ENCODE measurements at places on chromosomes 7 and 10. TPM values are rescaled to one million over a fixed set of nuclear protein-coding genes. Genes with fewer than 3 reads are reported as not detected.

- H3K4me3 ChIP-seq: no peak overlapping the region
- DNase-seq: peak; percentile 66
- H3K27me3 ChIP-seq: no peaks in the 10 kb centered on the region
- no peaks in the 10 kb centered on the region for H3K36me3 ChIP-seq
- H3K4me1 ChIP-seq: peaks cover 85% of the 10 kb centered on the region
These were observed 50.4 kb downstream of the CCNY start for GRCh38 chr10:35386594-35387174.

DNA sequence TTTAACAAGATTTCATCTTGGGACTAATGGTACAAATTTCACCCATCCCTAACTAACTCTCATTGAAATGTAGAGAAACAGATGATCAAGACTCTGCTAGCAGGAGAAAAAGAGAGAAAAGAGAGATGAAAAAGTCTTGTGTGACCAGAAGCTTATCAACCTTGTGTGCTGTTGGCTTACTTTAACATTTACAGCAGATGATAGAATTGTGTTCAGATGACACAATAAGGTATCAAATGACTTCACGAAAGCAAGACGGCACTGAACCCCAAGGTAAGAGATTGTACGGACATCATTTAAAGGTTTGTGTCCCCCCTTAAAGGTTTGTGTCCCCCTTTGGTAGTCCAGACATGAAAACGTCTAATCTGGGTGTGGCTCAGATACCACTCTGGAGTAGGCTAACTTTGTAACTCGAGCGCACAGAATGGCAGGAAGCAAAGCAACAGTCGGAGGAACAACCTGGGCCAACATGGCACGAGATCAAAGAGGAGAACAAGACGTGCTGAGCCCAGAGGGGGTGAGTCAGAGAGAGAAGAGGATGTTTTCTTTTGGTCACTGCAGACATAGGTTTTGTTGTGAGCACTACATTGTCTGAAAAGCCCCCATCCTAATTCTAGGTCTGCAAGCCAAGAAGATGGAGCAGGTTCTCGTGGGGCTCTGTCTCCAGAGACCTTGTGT is 10.4 kb upstream of the LMBR1 start:
- no peaks in the 10 kb centered on the region for H3K36me3 ChIP-seq
- H3K27ac ChIP-seq: peak overlapping the region; percentile 75
- DNase-seq: peak; percentile 73
- H3K27me3 ChIP-seq: no peaks in the 10 kb centered on the region

DNA sequence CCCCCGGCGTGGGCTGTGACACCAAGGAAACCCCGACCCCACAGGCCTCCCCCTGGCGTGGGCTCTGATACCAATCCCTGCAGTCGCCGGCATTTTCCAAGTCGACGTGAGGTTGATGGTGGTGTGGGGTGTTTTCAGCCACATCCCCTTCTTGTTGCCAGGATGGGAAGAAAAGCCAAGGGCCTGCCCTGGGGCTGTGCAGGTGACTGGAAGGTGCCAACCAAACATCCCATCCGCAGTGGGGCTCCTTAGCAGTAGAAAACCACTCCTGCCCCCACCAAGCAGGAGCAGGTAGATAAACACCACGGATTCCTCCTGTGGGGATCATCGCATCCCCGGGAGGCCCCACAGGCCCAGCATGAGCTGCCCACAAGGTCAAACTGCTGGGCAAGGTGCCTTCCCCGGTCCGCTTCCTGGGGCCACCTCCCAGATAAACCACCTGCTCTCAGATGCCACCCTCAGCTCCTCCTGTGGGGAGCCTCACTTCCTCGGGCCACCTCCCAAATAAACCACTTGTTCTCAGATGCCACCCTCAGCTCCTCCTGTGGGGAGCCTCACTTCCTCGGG is 88.5 kb upstream of the DIP2C start:
- H3K27ac ChIP-seq: no peak overlapping the region
- H3K36me3 ChIP-seq: no peaks in the 10 kb centered on the region
- no peaks in the 10 kb centered on the region for H3K4me1 ChIP-seq
- no peak for DNase-seq
- no peaks in the 10 kb centered on the region for H3K27me3 ChIP-seq

DNA sequence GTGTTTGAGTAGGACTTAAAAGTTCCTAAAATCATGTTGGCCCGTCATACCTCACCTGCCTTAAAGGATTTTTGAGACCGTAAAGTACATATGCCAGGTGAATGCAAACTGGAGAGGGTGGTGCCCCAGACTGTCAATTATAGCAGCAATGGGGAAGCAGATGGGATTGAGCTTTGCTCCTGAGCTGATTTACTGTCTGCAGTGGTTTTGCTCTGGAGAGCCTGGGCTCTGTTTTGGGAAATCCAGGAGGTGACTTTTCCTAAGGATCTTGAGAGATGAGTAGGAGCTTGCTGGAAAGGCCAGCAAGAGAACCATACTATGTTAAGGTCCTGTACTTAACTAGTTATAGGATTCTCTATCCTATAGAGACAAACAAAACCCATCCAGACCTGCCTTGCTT is 43.0 kb downstream of the COL13A1 start:
- H3K4me3 ChIP-seq: no peak overlapping the region
- H3K36me3 ChIP-seq: no peaks in the 10 kb centered on the region
- no peak for DNase-seq
- H3K27ac ChIP-seq: no peak overlapping the region

DNA sequence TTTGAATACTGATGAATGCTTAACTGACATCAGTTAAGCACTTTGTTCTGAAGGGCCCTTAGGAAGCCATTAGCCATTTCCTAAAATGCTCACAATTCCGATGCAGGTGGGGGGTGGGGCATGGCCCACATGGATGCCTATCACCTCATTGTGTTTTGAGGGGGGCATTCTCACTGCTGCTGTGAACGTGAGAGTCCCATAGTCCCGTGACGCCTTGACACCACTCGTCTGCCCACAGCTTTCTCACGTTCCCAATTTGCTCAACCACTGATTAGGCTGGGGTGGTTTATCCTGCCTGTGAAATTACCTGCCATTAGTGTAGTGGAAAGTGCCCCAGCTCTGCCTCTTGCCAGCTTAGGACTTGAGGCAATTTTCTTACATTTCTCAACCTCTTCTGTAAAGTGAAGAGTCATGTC is 31.9 kb downstream of the DUSP5 start:
- no peak overlapping the region for H3K4me3 ChIP-seq
- H3K4me1 ChIP-seq: no peaks in the 10 kb centered on the region
- no peak for DNase-seq
- H3K36me3 ChIP-seq: no peaks in the 10 kb centered on the region

GRCh38 chr10:26555719-26556368 is 117.7 kb downstream of the APBB1IP start:
- H3K27ac ChIP-seq: no peak overlapping the region
- peak; percentile 35 for DNase-seq
- H3K4me1 ChIP-seq: no peaks in the 10 kb centered on the region
- no peaks in the 10 kb centered on the region for H3K36me3 ChIP-seq

DNA sequence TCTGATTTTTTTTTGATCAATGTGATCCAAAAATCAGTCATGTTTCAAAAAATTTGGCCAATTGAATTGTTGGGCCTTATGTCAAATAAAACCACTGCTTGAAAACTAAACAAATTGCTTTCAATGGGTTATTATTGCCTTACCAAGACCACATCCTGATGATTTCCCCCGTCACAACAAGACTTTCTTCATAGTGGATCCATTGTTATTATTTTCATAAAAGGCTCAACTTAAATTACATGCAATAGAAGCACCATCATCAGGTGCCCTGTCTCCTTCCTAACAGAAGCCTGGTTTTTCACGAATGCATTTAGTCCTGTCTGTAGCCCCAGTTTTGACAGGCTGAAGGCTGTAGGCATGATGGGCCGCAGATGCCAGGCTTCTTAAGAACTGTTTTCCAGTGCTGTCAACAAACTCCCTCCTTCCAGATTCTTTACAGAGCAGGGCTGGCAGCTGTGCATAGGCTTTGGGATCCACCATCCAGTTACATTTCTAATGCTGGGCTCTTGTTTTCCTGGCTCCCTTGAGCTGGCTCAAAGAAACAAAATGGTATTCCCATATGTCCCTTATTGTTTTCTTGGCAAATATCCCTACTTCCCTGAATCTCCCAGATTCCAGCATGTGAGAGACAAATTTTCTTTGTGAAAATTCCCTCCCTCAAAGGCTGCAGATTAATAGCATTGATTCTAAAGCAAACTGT is 302.0 kb downstream of the TWIST1 start:
- no peak overlapping the region for H3K4me3 ChIP-seq
- no peak for DNase-seq
- H3K36me3 ChIP-seq: no peaks in the 10 kb centered on the region
- no peak overlapping the region for H3K27ac ChIP-seq
- H3K27me3 ChIP-seq: no peaks in the 10 kb centered on the region

GRCh38 chr7:21084286-21084685 is 297.6 kb upstream of the SP8 start:
- H3K36me3 ChIP-seq: no peaks in the 10 kb centered on the region
- no peak for DNase-seq
- H3K27me3 ChIP-seq: no peaks in the 10 kb centered on the region
- no peak overlapping the region for H3K27ac ChIP-seq

DNA sequence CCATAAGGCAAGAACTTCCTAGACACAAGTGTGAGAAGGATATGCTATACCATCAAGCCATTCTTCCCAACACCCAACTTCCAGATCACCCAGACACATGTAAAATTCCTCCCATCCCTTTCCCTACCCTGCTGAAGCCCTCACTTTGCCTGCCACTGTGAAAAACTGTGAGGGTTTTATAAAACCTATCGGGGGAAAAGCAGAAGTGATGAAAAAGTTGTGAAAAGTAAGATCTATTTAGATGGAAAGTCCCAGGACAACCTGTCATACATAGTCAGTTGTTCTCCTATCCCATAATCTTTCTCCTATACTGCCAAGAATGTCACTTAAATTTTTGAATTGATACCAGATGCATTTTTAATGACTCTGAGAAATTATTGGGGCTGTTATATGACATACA is 39.0 kb upstream of the PPP3CB start:
- peaks cover 5% of the 10 kb centered on the region for H3K36me3 ChIP-seq
- no peak overlapping the region for H3K4me3 ChIP-seq
- H3K27ac ChIP-seq: no peak overlapping the region
- no peaks in the 10 kb centered on the region for H3K4me1 ChIP-seq
- DNase-seq: no peak

DNA sequence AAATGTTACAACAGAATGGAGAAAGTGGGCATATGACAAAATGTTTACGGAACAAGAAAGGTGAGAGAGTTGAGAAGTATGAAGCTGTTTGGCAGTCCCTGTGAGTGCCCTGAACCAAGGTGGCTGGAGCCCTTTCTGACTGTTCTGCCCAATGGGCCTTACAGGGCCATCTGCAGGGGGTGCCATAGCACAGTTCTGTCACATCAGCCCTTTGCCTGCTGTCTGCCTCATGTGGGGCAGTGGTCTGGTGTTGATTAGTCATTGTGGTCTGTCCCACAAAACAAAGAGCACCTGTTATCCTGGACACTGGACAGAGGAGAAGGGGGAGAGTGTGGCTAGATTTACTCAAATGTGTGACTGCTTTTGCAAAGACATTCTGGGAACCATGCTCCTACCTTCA is 51.5 kb upstream of the OSBPL3 start:
- no peak overlapping the region for H3K27ac ChIP-seq
- no peaks in the 10 kb centered on the region for H3K27me3 ChIP-seq
- H3K4me3 ChIP-seq: no peak overlapping the region
- no peaks in the 10 kb centered on the region for H3K36me3 ChIP-seq
- DNase-seq: no peak

- no peak overlapping the region for H3K27ac ChIP-seq
- H3K4me3 ChIP-seq: no peak overlapping the region
- H3K4me1 ChIP-seq: peaks cover 17% of the 10 kb centered on the region
- H3K36me3 ChIP-seq: no peaks in the 10 kb centered on the region
These were observed 58.3 kb upstream of the FAM20C start for GRCh38 chr7:134029-134428.

GRCh38 chr7:27133409-27134231 is 3.1 kb upstream of the HOXA4 start:
- peaks cover 93% of the 10 kb centered on the region for H3K27me3 ChIP-seq
- DNase-seq: no peak
- peaks cover 16% of the 10 kb centered on the region for H3K4me1 ChIP-seq
- H3K4me3 ChIP-seq: no peak overlapping the region

DNA sequence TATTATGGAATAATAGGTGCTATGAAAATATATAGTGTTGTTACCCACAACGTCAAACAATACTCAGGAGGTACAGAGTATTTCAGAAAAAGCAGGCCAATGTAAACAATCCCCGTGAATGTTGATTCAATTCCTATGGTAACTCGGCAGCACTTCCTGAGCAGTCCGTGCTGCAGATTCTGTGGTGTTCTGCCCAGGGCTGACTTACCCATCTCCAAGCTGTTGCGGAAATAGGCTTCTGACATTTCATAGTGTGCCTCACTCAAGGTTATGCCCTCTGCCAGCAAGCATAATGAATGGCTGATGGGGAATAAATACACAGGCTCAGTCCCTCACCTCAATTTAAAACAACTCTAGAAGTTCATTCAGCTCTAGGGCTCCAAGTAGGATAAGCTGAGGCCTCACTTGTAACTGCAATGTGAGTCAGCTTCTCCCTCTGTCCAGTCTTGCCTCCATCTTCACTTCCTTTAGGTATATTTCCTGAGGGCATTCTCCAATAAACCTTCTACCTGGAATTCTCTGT is 177.6 kb downstream of the GNAI1 start:
- H3K4me1 ChIP-seq: no peaks in the 10 kb centered on the region
- no peak overlapping the region for H3K4me3 ChIP-seq
- no peak overlapping the region for H3K27ac ChIP-seq
- no peak for DNase-seq
- H3K27me3 ChIP-seq: no peaks in the 10 kb centered on the region
- no peaks in the 10 kb centered on the region for H3K36me3 ChIP-seq

DNA sequence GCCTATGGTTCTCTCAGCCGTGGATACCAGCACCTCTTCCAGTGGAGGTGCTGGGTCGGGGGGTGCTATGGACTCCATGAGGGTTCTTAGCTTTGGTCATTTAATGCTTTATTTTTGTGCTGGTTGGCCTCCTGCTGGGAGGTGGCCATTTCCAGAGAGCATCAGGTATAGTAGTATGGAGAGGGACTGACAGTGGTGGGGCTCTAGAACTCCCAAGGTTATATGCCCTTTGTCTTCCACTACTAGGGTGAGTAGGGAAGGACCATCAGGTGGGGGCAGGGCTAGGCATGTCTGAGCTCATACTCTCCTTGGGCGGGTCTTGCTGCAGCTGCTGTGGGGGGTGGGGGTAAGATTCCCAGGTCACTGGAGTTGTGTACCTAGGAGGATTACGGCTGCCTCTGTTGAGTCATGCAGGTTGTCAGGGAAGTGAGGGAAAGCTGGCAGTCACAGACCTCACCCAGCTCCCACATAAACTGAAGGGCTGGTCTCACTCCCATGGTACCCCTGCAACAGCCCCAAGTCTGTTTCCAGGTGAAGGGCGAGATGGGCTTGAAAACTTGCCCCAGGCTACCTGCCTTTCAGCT is 763.2 kb upstream of the LRRTM3 start:
- DNase-seq: no peak
- no peaks in the 10 kb centered on the region for H3K4me1 ChIP-seq
- no peaks in the 10 kb centered on the region for H3K27me3 ChIP-seq

- H3K36me3 ChIP-seq: no peaks in the 10 kb centered on the region
- DNase-seq: no peak
- H3K27me3 ChIP-seq: no peaks in the 10 kb centered on the region
- H3K4me1 ChIP-seq: peaks cover 42% of the 10 kb centered on the region
These were observed 108.3 kb downstream of the EGFR start for GRCh38 chr7:55127135-55127551.

CALML5 gene
- not detected for total RNA-seq

TAS2R3 gene
- total RNA-seq: 0.81 TPM

CALHM3 gene
- total RNA-seq: not detected

SLC13A1 gene
- total RNA-seq: not detected
